SJSA1 (cell line): ENCODE measurements at places on chromosomes 5 and 9. TPM values are rescaled to one million over a fixed set of nuclear protein-coding genes. Genes with fewer than 3 reads are reported as not detected.

DNA sequence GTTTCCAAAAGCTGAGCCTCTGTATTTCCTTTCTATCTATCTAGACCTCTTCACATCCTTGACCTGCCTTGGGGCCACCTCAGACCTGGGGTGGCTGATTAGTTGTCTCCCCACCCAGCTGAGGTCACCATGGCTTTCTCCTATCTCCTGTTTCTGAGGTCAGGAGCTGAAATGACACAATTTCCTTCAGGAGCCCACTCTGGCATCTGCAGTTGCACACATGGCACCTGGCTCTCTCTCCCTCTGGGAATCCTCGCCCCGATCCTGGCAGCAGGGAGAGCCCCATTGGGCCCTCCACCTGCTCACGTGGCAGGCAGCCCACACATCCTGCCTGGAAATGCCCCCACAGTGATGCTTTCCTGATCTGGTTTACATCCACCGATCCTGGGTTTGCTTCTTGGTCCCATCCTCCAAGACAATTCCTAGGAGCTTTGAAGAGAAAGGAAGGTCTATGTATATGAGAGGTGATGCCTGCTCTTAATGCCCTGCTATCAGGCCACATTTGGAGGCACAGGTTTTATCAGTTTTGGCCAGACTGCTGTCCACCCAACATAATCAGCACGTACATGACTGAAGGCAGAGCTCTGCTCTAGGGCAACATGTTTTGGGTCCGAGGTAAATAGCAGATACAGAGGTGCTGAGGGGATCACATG lies 53.7 kb downstream of the MARCHF3 start:
- no peaks in the 10 kb centered on the region for H3K36me3 ChIP-seq
- no peak overlapping the region for H3K27ac ChIP-seq
- no peak overlapping the region for H3K4me3 ChIP-seq
- H3K27me3 ChIP-seq: peaks cover 21% of the 10 kb centered on the region
- no peak for DNase-seq

DNA sequence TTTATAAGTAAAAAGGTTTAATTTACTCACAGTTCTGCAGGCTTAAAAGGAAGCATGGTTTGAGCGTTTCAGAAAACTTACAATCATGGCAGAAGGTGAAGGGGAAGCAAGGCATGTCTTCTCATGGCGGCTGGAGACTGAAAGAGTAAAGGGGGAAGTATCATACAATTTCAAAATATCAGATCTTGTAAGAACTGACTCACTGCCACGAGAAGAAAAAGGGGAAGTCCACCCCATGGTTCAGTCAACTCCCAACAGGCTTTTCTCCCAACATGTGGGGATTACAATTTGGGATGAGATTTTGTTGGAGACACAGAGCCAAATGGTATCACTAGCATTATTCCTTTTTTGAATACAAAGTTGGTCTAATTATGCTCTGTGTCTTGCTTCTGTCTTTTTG lies 627.9 kb upstream of the ST8SIA4 start:
- no peaks in the 10 kb centered on the region for H3K36me3 ChIP-seq
- H3K4me3 ChIP-seq: no peak overlapping the region
- no peak overlapping the region for H3K27ac ChIP-seq
- H3K4me1 ChIP-seq: no peaks in the 10 kb centered on the region
- no peak for DNase-seq

DNA sequence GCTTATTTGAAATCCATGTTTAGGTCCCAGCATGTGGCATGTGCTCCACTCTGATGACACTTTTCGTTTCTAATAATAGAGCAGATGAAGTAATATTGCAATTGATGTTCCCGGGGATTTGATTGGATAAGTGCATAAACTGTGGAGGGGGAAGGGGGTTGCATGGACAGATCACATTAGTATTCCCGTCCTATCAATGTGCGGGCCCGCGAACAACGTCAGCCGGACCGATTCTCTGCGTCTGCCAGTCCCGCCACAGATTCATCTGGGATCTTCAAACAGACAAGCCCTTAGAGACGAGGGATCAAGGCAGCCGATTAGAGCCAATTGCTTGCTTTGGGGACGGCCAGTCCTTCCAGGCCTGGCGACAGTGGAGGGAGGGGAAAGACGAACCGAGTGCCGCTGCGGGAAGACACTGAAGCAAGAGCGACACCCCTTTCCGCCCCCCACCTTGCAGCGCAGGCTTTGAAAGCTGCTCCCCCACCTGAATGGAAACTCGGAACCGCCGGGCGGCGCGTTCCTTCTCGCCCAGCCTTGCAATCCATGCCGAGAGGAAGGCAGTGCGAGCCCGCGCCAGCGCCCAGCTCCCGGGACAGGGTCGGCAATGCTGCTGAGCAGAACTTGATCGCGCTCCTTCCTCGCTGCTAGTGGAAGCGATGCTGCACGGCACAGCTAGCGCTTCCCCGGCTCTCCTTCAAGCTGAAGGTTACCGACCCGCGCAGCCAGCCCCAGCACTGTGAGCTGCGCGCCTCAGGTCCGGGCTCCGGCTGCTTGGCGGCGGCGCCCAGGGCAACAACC lies at the start of gene RGS7BP:
Gene RGS7BP (plus strand): TSS at position 247 of the 798 bp plus-strand sequence. CDS start 610 bp downstream, outside the sequence.
- H3K27ac ChIP-seq: no peak within 1 kb of the TSS
- peaks cover 10% of the 10 kb centered on the region for H3K27me3 ChIP-seq
- no peak within 1 kb of the TSS for H3K4me3 ChIP-seq
- H3K36me3 ChIP-seq: no peaks in the 10 kb centered on the region
- no peak for DNase-seq
- H3K4me1 ChIP-seq: peaks cover 5% of the 10 kb centered on the region

GRCh38 chr9:6247266-6247665 lies 31.7 kb downstream of the IL33 start:
- peaks cover 17% of the 10 kb centered on the region for H3K4me1 ChIP-seq
- DNase-seq: no peak
- no peak overlapping the region for H3K4me3 ChIP-seq
- no peaks in the 10 kb centered on the region for H3K36me3 ChIP-seq
- no peaks in the 10 kb centered on the region for H3K27me3 ChIP-seq

GRCh38 chr9:91659529-91660495 lies 236.2 kb upstream of the NFIL3 start:
- H3K27me3 ChIP-seq: no peaks in the 10 kb centered on the region
- no peaks in the 10 kb centered on the region for H3K4me1 ChIP-seq
- no peaks in the 10 kb centered on the region for H3K36me3 ChIP-seq
- no peak overlapping the region for H3K27ac ChIP-seq
- DNase-seq: no peak

- no peaks in the 10 kb centered on the region for H3K27me3 ChIP-seq
- no peak overlapping the region for H3K27ac ChIP-seq
- no peaks in the 10 kb centered on the region for H3K36me3 ChIP-seq
- no peak for DNase-seq
- no peak overlapping the region for H3K4me3 ChIP-seq
- H3K4me1 ChIP-seq: peaks cover 10% of the 10 kb centered on the region
Measured at GRCh38 chr5:145856285-145856818, 16.5 kb downstream of the GRXCR2 start.

GRCh38 chr9:81132796-81133195 lies 556.6 kb downstream of the TLE1 start:
- H3K36me3 ChIP-seq: no peaks in the 10 kb centered on the region
- no peaks in the 10 kb centered on the region for H3K4me1 ChIP-seq
- H3K27me3 ChIP-seq: no peaks in the 10 kb centered on the region
- no peak overlapping the region for H3K27ac ChIP-seq
- no peak overlapping the region for H3K4me3 ChIP-seq

Gene ISOC1
- 47.1 and 57.4 TPM in 2 replicates for total RNA-seq

GRCh38 chr5:4230786-4231641 lies 635.4 kb downstream of the IRX1 start:
- H3K4me3 ChIP-seq: no peak overlapping the region
- no peak for DNase-seq
- no peaks in the 10 kb centered on the region for H3K36me3 ChIP-seq
- H3K27me3 ChIP-seq: no peaks in the 10 kb centered on the region

DNA sequence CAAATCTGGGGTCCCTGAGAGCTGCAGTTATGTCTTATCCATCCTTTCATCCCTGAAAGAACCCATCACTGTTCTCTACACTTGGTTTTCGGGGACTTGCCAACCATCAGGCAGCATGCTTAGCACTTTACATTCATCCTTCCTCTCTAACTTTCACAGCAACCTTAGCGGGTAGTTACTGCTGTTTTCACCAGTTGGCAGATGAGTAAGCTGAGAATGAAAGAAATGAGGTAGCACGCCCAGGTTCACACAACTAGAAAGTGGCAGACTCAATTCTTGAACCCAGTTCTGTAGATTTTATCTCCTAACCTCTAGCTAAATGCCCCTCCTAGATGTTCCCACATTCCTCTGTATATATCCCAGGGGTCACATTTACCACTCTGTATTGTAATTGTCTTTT lies 342.0 kb upstream of the WWC1 start:
- H3K27ac ChIP-seq: peak overlapping the region; percentile 99
- no peaks in the 10 kb centered on the region for H3K36me3 ChIP-seq
- no peak for DNase-seq
- H3K27me3 ChIP-seq: no peaks in the 10 kb centered on the region
- peaks cover 94% of the 10 kb centered on the region for H3K4me1 ChIP-seq
